ENCODE measurements at places on chromosomes 13 and 19.

- DNase-seq = peak; percentile 4
Measured at GRCh38 chr13:92806215-92806614, 420.4 kb upstream of the GPC6 start.

DNA sequence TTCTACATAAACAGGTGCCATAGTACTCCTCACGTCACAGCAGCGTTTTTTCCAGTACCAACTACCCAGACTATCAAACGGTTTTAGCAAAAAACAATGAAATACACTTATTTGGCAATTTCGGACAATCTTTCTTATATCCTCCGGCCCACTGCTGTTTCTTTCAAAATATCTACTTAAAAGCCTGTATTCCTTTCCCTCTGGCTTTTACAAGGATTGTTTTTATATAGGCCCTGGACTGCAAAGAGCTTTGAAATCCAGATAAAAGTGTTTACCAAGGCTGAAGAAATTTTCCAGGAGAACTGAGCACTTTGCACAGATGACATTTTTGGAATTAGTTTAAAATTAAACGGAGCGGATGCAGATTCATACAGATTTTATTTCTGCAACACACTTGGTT is 255.9 kb upstream of the STARD13 start:
- DNase-seq = no peak

- no peak for DNase-seq
Measured at GRCh38 chr19:38519988-38520387, 86.5 kb downstream of the RYR1 start.

DNA sequence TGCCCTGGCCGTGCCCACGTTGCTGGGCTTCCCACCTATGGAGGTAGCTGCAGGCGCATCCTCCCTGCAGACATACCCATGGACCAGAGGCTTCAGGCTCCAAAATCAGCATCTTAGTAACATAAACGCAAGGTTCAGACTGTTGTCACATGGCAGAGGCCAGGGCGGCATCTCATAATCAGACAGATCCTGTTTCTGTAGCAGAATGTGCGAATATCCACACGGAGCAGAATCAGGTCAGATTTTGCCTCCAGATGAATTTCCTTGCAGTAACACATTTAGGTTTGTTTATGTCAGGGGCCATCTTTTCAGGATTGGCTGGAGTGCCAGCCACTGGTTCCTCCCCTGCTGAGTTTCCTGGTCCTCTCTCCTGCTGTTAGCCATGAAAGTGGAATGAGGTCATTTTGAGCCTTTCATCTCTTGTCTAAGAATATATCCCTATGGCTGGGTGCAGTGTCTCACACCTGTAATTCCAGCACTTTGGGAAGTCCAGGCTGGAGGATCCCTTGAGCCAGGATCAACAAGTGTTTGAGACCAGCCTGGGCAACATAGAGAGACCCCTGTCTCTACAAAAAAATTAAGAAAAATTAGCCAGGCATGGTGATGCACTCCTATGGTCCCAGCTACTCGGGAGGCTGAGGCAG is 20.5 kb downstream of the SMARCA4 start:
- no peak for DNase-seq

GRCh38 chr13:99344610-99345208 is 37.5 kb upstream of the GPR183 start:
- no peak for DNase-seq

- no peak for DNase-seq
Measured at GRCh38 chr13:66415444-66415843, 814.7 kb downstream of the PCDH9 start.

DNA sequence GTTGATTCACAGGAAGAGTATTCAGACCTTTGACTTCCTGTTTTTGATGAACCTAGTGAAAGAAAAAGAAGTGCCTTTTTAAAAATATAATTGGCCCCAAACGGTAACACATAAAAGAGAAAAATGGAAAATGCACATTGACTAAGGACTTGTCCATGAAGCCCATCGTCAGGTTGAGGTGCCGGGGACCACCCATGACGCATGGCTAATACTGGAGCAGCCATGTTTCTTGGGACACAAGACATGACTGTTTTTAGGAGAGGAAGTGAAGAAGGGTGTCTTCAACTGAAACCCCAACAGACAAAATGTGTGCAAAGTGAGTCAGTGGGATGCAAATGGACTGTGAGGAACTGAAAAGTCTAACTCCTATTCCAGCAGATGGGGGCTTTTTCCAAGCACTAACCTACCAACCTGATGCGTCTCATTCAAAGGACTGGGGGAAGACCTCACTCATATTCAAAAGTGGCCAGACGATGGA is 459.4 kb downstream of the FOXO1 start:
- DNase-seq = no peak

GRCh38 chr19:44628793-44629192 is 14.9 kb upstream of the PVR start:
- no peak for DNase-seq

DNA sequence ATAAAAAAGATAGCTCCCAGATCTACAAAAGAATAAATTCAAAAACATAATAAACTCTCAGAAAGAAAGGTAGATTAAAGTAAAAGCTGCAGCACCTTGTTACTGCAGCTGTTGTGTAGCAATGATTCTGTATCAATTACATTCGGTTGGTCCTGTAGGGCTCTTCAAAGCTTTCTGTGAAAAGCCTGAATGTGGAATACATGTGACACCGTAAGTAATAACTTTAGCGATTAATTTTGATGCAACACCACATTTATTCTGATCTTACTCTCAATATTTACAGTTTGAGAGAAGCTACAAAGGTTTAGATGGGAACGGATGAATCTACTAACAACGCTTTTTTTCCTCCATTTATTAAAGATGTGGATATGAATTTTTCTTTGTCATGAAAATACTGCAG is 279.2 kb downstream of the DACH1 start:
- DNase-seq = no peak

GRCh38 chr13:99228737-99229691 is 28.4 kb downstream of the UBAC2 start:
- DNase-seq = no peak

GRCh38 chr19:38634757-38635482 is 12.5 kb upstream of the ACTN4 start:
- DNase-seq = peak; percentile 62

- peak; percentile 60 for DNase-seq
Measured at GRCh38 chr19:19259741-19260140, 13.4 kb downstream of the TM6SF2 start.
